ENCODE measurements at places on chromosomes 5 and 9.

GRCh38 chr5:96115147-96115807, 153.6 kb upstream of the ELL2 start:
- no peak for DNase-seq

- no peak for DNase-seq
Measured at GRCh38 chr9:87622923-87623322, 103.0 kb upstream of the CTSL start.

GRCh38 chr9:112884101-112884500, 6.6 kb downstream of the SLC46A2 start:
- peak; percentile 82 for DNase-seq

- DNase-seq: peak; percentile 54
Measured at GRCh38 chr5:178145965-178146820, 7.5 kb downstream of the NHP2 start.

GRCh38 chr9:85430659-85431338, 311.0 kb downstream of the AGTPBP1 start:
- DNase-seq: no peak
